ENCODE measurements at places on chromosomes 13 and 19.

DNA sequence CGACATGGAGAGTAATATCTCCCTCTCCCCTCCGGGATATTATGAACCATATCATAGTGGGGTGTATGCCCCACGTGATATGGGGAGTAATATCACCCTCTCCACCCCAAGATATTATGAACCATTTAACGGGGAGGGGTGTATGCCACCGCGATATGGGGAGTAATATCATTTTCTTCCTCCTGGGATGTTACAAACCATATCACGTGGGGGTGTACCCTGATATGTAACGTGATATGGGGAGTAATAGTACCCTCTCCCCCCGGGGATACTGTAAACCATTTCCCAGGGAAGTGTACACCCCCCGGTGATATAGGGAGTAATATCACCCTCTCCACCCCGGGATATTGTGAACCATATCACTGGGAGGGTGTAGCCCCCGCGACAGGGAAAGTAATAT, 62.1 kb downstream of the ERICH4 start:
- no peak for DNase-seq

- DNase-seq, result no peak
Observed at GRCh38 chr13:27541386-27541785, 78.9 kb downstream of the LNX2 start.

- no peak for DNase-seq
Observed at GRCh38 chr13:48531416-48532255, 1.2 kb downstream of the RCBTB2 start.

GRCh38 chr19:3175781-3176714, 2.5 kb upstream of the S1PR4 start:
- no peak for DNase-seq

All from activated CD4-positive, CD25-positive, alpha-beta regulatory T cell (primary cell).